A549 treated with Mapracorat at 1 μM for 4 hours (cell line): ENCODE measurements at places on chromosomes 1 and 21. TPM values are rescaled to one million over a fixed set of nuclear protein-coding genes. Genes with fewer than 3 reads are reported as not detected.

Gene NR1I3
- total RNA-seq, result not detected in 5 replicates

Gene LCE2B
- total RNA-seq, result not detected in 5 replicates

Gene MUL1
- total RNA-seq, result 37.0 to 45.6 TPM (median 44.1 TPM) in 5 replicates

Gene LRP8
- 32.8 to 42.4 TPM (median 38.9 TPM) in 5 replicates for total RNA-seq

Gene GCSAML
- total RNA-seq, result not detected in 5 replicates

Gene PLPPR4
- total RNA-seq, result not detected in 5 replicates

Gene AGO3
- total RNA-seq, result 6.0 to 7.4 TPM (median 7.0 TPM) in 5 replicates

Gene KLHDC8A
- 0.60 to 0.89 TPM (median 0.66 TPM) in 5 replicates for total RNA-seq

Gene AZIN2
- 0.66 to 1.1 TPM (median 0.72 TPM) in 5 replicates for total RNA-seq

Gene S1PR1
- 0.06 to 0.16 TPM (median 0.08 TPM) in 5 replicates for total RNA-seq

Gene SPATA45
- not detected in 5 replicates for total RNA-seq

Gene SRSF10
- total RNA-seq, result 84.9 to 96.1 TPM (median 92.9 TPM) in 5 replicates

Gene NUP133
- total RNA-seq, result 16.5 to 23.3 TPM (median 20.9 TPM) in 5 replicates

Gene WDR64
- total RNA-seq, result not detected in 5 replicates

Gene PRDM16
- 0.06 to 0.43 TPM (median 0.25 TPM) in 5 replicates for total RNA-seq

Gene CD5L
- not detected in 5 replicates for total RNA-seq

Gene CFHR2
- total RNA-seq, result not detected in 5 replicates

Gene TBX15
- total RNA-seq, result 0.03 to 0.08 TPM (median 0.07 TPM) in 4 of 5 replicates, not detected in the other

Gene SPOCD1
- 3.3 to 4.5 TPM (median 3.8 TPM) in 5 replicates for total RNA-seq

Gene EEIG2
- total RNA-seq, result 4.3 to 5.4 TPM (median 5.3 TPM) in 5 replicates

Gene A3GALT2
- total RNA-seq, result not detected in 5 replicates

Gene RXFP4
- total RNA-seq, result not detected in 5 replicates

Gene ST7L
- total RNA-seq, result 11.0 to 12.0 TPM (median 11.6 TPM) in 5 replicates
